ENCODE measurements at places on chromosomes 5 and 9.

DNA sequence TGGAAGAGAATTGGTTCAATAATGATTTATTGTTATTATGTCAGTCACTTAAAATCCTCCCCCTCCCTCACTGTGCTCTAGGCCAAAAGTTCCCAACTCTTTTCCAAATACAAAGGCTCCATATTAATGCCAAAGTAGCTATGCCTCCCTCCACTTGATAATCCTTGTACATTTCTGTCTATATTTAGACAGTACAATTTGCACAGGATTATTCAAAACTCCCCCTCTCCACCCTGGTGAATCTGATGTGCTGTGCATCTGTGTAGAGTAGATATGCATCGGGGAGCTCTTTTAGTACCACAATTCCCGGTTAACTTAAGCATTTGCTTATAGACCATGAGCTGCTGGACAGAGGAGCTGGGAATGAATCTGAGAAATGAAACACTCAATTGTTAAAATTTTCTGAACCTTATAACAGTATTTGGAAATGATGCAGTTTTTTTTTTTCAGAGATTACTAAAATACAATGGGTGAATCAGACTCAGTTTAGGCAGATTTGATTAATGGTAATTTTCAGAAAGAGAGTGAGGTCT is 27.6 kb downstream of the GLRA1 start:
- no peak for DNase-seq

DNA sequence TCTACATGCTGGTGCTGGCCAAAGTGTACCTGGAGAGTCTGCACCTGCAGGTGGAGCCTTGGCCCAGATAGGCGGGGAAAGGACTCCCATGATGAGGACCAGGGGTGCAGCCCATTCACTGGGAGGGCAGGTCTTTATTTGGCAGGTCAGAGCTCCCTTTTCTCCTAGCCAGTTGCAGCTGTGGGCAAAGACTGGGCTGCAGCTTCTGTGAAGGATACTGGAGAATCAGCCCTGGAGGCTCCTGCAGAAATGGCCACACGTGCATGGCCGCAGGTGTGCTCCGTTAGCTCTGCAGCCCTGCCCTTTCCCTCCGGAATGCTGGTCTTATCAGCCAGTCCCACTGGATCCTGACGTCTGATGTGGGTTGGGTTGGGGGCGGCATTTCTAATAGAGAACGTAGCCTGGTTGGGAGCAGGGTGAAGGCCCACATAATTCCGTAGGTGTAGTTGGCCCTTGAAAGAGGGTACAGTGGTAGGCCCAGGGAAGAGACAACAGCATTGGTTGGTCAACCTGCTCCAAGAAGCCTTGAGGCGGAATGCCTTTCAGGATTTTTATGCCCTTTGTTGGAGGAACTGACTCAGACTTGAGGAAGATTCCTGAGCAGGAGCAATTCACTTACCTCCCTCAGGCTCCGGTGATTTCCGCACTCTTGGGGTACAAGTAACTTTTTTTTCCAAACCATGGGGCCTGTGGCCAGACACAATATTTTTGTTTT is 22.0 kb upstream of the TIFAB start:
- no peak for DNase-seq

GRCh38 chr5:41252036-41252435 is 38.7 kb upstream of the C6 start:
- DNase-seq, result no peak

GRCh38 chr9:92180002-92180400 is 64.8 kb upstream of the SPTLC1 start:
- DNase-seq, result no peak

DNA sequence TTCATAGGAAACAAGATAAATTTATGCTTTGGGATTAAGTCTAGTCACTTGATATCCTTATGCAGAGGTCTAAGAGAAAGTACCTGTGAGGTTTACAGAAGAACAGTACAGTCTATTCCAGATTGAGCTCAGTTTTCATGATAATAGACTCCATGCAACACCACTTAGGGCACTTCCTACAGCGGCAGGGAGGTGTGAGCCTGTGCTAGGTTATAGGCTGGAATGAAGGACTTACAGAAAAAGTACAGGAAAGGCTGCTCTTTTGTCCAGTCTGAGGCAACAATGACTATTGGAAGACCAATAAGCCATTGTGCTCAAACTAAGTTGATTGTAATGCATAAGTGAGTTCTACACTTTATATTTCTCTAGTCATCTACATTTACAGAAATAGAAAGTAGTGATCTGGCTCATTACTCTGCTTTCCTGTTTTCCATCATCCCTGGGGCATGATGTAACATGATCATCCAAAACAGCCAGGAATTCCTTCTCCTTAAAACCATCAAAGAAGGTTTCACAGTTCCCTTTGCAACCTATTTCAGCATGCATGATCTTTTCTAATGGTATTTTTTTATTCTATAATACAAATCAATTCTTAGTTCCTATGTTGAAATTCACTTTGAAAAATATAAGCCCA is 322.8 kb downstream of the SLF1 start:
- no peak for DNase-seq

DNA sequence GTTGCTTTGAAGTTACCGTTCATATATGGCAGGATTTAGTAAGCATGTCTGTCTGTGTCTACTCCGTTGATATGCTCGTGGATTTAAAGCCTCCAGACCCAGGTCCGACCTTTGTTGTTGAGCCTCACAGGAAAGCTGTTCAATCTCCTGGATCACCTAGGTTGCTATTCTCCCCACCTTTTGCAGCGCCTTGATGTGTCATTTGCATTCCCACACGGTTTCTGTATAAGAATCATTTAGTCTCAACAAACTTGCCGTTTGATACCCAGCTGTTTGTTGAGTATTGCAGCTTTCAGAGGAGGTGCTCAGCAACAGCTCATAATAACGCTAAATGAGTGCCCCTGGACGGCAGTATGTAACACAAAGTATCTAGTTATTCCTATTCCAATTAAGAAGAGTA is 1.2 kb upstream of the ADGRV1 start:
- DNase-seq, result no peak

DNA sequence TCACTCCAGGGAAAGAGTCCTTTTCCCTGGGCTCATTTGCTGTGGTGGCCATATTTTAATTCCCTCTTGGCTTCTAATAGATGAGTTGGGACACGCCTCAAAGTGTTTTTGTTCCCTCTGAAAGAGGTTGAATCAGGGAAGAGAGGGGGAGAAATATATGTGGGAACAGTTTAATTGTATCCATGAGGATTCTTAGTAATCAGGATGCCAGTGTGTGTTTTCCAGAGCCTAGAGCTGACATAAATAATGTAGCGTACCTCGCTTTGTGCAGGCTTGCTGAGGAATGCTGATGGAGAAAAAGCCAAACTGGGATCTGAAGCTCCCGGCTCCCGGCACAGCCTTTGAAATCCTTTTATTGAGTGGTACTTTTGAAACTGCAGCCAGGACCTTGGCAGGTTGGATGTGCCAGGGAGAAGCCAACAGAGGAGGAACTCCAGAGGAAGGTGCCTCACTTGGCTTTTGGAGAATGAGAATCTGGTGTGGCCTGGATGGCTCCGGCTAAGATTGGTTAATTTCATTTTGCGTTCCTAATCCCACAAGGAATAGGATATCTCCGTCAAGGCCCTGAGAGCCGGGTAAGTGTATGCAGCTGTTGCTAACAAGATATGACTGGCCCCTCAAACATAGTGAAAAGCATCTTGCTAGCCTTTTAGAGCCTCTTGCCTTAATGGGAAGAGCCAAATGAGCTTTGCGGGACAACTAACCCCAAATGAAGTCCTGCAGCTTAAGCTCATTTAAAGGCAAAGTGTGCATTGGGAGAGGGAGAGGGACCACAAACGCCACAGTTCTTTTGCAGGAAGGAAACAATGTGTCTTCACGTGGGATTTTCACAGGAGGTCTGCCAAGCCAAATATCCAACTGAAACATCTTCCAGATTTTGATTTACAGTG is 471.1 kb upstream of the WWC1 start:
- no peak for DNase-seq

DNA sequence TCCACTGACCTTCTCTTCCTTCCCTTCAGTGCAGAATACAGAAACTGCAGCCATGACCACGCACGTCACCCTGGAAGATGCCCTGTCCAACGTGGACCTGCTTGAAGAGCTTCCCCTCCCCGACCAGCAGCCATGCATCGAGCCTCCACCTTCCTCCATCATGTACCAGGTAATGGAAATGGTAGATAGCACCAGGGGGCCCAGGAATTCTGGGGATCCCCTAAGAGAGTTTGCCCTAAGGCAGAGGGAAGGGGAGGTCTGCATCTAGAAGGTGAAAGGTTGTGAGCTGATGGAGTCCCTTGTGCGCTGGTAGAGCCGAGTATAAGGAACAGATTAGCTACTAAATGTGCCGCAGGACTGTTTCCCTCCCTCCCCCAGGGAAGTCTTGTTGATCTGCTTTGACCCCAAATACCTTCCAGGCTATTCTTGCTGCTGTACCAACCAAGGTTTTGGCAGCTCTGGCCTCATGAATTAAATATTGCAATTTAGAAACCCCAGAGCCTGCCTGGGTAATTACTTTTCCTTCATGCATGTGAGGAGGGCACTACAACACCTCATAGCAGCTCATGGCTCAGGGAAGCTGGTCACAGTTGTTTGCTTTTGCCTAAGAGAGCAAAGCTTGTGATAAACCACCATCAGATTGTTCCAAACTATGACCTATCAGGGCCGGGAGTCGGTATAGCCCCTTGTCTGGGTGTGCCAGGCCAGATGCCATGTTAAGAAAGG is 19.6 kb downstream of the CYFIP2 start:
- no peak for DNase-seq

GRCh38 chr9:36218411-36218901 is 27.7 kb downstream of the CLTA start:
- no peak for DNase-seq

- no peak for DNase-seq
These were observed 18.6 kb upstream of the NOTCH1 start for GRCh38 chr9:136564379-136564988.

DNA sequence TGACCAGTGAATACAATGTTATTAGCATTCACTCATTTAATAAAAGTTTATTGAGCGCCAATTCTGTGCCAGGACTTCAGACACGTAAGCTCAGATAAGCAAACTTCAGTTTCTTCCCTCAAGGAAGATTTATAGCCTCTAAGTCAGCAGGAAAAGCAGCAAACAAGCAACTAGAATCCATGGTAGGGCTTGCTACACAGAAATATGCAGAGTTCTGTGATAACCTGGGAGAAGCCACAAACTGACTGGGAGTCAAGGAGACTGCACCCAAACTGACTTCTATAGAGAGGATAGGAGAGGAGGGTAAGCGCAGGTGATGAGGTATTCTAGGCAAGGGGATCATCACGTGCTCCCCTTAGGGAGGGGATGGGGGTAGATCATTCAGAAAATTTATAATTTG is 1.4 kb upstream of the OGN start:
- no peak for DNase-seq

DNA sequence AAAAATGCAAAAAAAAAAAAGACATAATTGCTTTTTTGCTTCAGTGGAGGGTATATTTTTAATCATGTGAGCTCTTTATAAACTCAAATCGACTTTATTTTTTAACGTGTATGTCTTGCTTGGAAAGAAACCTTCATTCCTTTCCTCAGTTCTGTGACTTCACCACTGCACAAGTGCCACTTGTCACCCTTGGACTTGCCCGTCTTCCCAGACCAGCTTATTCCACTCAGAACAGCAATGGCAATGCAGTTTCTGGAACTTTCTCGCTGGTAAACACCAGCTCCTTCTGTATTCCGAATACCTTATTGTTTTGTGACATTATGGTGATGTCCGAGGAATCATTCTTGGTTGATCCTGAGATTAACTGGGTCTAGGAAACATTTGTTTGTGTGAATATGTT is 440.5 kb upstream of the ADAMTS16 start:
- DNase-seq, result no peak
